ENCODE measurements at places on chromosomes 6 and 20. TPM values are rescaled to one million over a fixed set of nuclear protein-coding genes. Genes with fewer than 3 reads are reported as not detected.
A peak's percentile ranks its signal among the peaks of the same experiment; 100 is the strongest.

Gene STX11
- 0.75 TPM for total RNA-seq

Gene LBP
- total RNA-seq, result 459 TPM

Gene F13A1
- 1.1 TPM for total RNA-seq

DNA sequence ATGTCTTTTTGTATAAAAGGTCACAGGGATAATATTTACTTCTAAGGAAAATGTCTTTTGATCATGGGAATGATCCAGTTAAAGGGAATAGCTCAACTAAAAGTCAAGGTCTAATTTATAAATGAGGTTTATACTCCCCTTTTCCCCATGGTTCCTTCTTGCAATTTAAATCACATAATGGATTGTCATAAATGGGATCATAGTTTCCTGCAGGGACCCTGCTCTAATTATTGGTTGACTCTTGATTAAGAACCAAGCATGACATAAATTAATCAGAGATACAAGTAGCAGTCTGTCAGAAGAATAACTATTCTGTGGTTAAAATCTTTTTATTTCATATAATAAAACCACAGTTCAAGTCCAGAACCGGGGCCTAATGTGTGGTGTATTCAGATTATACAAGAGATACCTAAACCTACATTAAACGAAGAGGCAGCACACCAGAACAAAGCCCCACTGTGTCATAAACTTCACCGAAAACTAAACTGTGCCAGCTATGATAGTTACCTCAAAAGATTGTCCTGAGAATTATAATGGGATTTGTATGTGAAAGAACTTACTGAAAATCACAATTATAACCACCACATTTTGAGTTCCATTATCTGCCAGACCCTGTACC is 43.0 kb upstream of the CD83 start:
- DNase-seq, result no peak

- peak; percentile 81 for DNase-seq
Measured at GRCh38 chr6:7904654-7905319, 5.8 kb downstream of the TXNDC5 start.

GRCh38 chr6:156791320-156791850 is 14.2 kb downstream of the ARID1B start:
- no peak for DNase-seq

GRCh38 chr6:154093231-154094044 is 54.4 kb downstream of the OPRM1 start:
- no peak for DNase-seq

GRCh38 chr6:140043762-140044378 is 669.4 kb upstream of the CITED2 start:
- DNase-seq, result no peak

GRCh38 chr20:46488451-46488850 is 24.9 kb downstream of the ZNF334 start:
- no peak for DNase-seq

GRCh38 chr6:36633370-36633769 is 39.2 kb downstream of the SRSF3 start:
- DNase-seq, result no peak

GRCh38 chr6:81708113-81708699 is 44.3 kb downstream of the TENT5A start:
- DNase-seq, result no peak
